ENCODE measurements at places on chromosomes 11 and 22. TPM values are rescaled to one million over a fixed set of nuclear protein-coding genes. Genes with fewer than 3 reads are reported as not detected.

The C1QTNF4 gene
- not detected for total RNA-seq

- H3K4me1 ChIP-seq = no peaks in the 10 kb centered on the region
- no peaks in the 10 kb centered on the region for H3K36me3 ChIP-seq
- DNase-seq = no peak
Observed at GRCh38 chr22:27416511-27417420, 384.8 kb downstream of the MN1 start.

- peaks cover 21% of the 10 kb centered on the region for H3K4me1 ChIP-seq
- H3K36me3 ChIP-seq = no peaks in the 10 kb centered on the region
- H3K27me3 ChIP-seq = no peaks in the 10 kb centered on the region
- DNase-seq = no peak
- no peak overlapping the region for H3K4me3 ChIP-seq
- no peak overlapping the region for H3K27ac ChIP-seq
Observed at GRCh38 chr11:35115688-35116030, 23.3 kb upstream of the CD44 start.

GRCh38 chr11:19183646-19184045, 18.1 kb downstream of the CSRP3 start:
- DNase-seq = no peak
- H3K36me3 ChIP-seq = no peaks in the 10 kb centered on the region
- H3K4me3 ChIP-seq = no peak overlapping the region
- H3K27me3 ChIP-seq = no peaks in the 10 kb centered on the region
- H3K27ac ChIP-seq = no peak overlapping the region
- H3K4me1 ChIP-seq = no peaks in the 10 kb centered on the region

DNA sequence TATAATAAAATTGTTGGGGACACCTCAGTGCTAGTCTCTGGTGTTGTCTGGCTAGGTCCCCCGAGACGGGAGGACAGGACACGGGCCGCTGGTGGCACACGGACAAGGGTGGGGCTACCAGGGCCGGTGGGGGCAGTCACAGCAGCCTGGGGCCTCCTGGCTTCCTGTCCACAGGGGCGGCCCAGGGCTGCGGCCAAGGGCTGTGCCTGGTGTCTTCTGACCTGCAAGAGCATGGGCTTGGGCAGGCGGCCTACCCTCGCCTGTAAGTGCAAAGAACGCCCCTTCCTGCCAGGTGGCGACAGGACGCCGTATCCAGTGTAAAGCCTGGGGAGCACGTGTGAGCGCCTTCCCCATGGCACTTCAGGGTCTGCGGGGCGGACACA, 3.6 kb downstream of the LRFN4 start:
- peaks cover 4% of the 10 kb centered on the region for H3K4me1 ChIP-seq
- H3K27me3 ChIP-seq = no peaks in the 10 kb centered on the region
- no peaks in the 10 kb centered on the region for H3K36me3 ChIP-seq
- H3K27ac ChIP-seq = no peak overlapping the region
- DNase-seq = no peak
- H3K4me3 ChIP-seq = no peak overlapping the region
